EL (cell line): ENCODE measurements at places on chromosomes 7 and 10.

DNA sequence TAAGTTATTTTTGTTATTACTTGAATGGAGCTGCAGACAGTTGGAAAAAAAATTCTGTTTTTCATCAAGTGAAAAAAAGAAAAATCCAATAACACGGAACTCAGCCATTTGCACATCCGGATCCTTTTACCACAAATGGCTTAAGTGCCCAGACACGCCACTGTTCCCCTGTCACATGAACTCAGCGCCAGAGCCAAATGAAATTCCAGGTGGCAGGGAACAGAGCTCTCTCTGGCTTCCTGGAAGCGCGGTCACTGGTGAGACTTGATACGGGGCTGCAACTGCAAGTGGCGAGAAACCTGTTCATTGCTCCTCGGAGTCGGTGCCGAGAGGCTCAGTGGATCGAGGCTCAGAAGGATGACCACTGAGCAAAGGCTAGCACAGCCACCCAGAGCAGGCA, 60.8 kb upstream of the NPTX2 start:
- DNase-seq, result no peak

- no peak for DNase-seq
These were observed 86.3 kb upstream of the FAM171A1 start for GRCh38 chr10:15457382-15457781.

- no peak for DNase-seq
These were observed 264.8 kb downstream of the KIF20B start for GRCh38 chr10:89966211-89966610.

GRCh38 chr7:482521-483083, 37.0 kb downstream of the PDGFA start:
- no peak for DNase-seq

GRCh38 chr7:94352887-94353286, 41.8 kb upstream of the COL1A2 start:
- DNase-seq, result no peak

GRCh38 chr7:105972276-105972675, 9.2 kb downstream of the CDHR3 start:
- peak; percentile 18 for DNase-seq

DNA sequence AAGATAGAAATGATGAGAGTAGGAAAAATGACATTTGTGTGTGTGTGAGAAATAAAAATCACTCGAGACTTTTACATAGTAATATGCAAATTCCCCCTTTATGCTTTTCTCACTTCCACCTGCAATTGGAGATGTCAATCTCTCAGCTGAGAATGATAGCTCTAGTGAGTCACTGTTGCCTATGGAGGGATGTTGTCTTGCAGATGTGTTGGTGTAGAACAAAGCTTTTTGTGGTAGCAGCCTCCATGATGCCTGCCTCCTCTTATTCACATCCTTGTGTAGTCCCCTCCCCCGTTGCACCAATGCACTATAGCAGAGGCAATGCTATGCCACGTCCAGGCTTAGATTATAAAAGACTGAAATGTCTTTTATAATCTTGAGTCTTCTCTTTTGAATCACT, 33.8 kb downstream of the SPAG6 start:
- DNase-seq, result no peak

DNA sequence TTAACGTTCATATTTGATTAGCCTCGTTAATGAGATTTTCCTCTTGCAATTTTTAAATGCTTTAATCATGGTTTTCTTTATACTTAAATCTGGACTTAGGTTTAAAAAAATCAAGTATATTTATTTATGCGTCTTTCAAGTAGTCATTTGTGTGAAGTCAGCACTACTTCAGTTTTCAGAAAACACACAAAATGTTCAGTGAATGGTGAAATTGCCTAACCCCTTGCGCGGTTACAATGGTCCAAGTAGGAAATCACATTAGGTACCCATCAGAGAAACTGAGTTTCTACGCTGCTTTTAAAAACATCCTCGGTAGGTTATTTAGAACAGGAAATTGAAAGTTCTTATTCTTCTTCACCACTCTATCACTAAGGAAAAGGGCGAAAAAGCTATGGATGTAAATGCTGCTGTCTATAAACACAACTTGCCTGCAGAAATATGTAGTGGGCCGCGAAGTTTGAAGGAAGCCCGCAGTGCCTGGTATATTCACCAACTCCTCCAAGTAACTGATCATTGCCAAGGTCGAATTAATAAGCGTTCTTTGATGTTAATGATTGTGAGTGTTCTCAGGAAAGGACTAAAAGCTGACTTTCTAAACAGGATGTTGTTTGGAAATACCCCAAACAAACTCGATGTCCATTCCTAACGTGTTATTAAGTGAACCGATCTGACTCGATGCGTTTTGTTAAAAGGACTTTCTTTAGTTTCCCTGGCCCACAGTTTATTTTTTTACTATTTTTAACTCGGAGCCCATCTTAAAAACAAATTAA, 1.0 kb downstream of the SYPL1 start:
- DNase-seq, result peak; percentile 32

DNA sequence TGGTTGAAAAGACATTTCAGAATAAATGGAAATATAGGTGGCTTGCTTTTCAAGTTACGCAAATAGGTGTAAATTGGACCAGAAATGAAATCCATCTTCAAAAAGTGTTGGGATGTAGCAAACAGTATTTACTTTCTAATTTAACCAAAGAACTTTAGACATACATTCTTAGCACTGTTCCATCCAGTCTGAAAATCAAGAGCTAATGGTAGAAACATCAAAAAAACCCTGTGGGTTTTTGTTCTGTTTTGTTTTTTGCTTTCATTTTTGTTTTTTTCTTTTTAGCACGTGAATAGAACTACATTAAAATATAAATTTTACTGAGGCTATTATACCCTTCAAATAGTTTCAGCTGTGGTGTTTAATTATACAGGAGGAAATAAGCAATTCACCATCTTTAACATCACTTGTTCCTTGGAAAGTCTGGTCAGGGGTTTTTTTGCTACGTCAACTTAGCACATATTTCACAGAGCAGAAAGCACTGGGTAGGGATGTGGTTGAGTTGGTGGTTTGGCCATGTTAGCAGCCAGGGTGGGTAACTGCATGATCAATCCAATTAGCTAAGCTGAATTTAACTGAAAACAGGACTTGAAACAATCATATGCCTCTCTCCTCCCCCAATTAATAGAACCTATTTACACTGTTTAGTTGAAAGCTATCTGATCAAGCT, 275.4 kb upstream of the PFKP start:
- no peak for DNase-seq

- no peak for DNase-seq
These were observed 974.8 kb downstream of the SORCS3 start for GRCh38 chr10:105615715-105616365.

DNA sequence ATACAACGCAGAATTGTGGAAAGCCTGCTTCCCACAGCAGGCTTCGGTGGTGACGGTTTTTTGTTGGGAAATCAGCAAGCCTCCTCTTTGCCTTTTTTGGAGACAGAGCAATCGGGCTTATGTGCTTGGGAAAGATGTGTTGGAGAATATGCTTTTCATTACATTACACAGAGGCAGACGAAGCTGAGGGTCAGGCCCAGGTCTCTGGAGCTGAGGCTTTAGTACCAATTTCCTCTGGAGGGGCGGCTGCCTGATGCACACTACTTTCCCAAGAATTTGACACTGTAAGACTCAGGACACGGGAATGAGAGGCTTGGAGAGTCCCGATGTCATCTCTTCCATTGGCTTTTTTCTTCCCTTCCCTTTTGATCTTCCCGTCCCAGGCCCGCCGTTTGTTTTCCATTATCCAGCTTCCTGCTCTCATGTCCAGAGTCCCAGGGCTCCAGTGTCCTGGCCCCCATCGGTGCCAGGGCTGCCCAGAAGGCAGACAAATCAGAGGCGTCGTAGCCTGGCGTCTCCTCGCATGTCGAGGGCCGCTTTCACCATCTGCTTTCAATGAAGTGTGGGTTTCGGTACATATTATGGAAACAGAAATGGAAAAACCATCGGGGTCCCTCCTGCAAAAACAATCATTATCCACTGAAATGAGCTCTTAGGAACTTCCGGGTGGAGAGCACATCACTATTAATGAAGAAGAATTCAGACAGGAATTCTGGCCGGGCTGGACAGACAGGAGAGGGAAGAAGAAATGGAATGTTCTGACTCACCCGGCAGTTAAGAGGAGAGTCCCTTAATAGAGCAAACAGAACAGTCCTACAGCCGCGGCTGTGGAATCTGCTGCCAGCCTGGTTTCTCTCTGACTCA, 123.0 kb upstream of the JCAD start:
- DNase-seq, result peak; percentile 94

- DNase-seq, result peak; percentile 54
These were observed 11.4 kb upstream of the AKR1D1 start for GRCh38 chr7:138064856-138065357.

DNA sequence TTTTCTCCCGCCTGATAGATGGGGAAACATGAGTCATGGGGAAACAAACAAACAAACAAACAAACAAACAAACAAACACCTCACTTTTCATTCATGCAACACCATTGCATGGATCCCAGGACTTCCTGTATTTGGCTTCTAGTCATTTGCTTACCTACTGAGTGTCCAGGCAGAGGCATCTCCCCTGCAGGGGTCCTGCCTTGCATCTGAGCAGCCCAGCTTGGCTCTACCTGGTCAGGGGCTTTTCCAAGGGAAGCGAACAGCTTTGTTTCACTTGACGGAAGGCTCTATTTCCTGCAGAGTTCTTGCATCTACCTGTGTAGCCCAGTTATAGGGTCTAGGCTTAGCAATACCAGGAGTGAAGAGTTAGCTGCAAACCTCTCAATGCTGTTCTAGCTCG, 374.2 kb downstream of the GATA3 start:
- no peak for DNase-seq

DNA sequence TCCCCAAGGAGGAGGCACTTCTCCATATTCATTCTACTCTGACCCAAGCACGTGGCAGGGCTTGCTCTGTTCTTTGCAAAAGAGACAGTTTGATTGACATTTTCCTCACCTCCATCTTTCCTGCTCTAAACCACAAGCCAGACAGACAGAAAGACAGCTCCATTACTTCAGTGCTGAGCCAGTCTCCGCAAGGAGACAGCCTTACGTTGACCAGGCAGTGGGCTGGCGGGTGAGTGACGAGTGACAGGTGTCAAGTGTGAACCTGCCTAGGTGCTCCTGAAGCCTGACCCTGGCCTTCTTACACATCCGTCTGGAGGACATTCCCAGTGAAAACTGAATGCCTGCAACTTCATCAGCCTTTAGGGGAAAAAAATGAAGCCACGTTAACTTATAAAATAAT, 314.6 kb downstream of the TNS3 start:
- no peak for DNase-seq

GRCh38 chr10:33215154-33215553, 119.3 kb downstream of the NRP1 start:
- DNase-seq, result peak; percentile 50

- DNase-seq, result peak; percentile 79
These were observed at the start of gene FAM20C for GRCh38 chr7:191981-192649. Gene FAM20C (plus strand): TSS chr7:192571. CDS start chr7:193200, 629 bp downstream.

DNA sequence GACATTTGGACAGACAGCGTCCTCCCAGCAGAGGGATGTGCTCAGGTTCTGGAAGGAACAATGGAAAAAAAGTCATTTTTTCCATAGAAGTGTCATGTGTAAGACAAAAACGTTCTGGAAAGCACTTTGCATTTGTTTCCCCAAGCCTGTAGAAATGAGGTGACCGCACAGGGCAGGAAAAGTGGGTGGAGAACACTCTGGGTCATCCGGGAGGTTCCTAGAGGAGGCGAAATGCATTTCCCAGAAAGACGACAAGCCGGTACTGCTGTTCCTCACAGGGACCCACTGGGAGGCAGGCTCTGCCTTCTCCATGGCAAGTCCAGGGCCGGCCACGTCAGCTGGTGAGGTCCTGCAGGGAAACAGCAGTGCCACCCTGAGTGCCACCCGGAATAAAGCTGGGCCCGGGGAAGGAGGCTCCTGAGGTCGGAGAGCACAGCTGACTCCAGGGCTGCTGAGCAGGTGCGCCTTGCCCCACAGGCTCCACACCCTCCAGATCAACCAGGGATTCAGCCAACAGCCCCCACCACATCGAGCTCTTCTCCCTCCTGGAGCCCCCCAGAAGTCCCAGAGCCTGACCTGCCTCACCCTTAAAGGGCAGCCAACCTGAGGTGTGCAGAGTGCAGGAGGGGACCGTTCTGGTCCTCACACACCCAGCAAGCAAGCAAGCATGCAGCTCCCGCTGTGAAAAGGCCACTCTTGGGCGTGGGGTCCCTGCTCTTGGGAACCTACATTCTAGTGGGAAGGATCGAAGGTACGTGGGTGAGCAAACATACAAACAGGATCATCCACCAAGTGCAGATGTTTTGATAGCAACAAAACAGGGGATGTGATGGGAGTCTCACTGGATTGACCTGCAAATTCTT, 28.8 kb upstream of the INPP5A start:
- DNase-seq, result no peak

GRCh38 chr10:122225330-122225729, 45.8 kb upstream of the BTBD16 start:
- no peak for DNase-seq

DNA sequence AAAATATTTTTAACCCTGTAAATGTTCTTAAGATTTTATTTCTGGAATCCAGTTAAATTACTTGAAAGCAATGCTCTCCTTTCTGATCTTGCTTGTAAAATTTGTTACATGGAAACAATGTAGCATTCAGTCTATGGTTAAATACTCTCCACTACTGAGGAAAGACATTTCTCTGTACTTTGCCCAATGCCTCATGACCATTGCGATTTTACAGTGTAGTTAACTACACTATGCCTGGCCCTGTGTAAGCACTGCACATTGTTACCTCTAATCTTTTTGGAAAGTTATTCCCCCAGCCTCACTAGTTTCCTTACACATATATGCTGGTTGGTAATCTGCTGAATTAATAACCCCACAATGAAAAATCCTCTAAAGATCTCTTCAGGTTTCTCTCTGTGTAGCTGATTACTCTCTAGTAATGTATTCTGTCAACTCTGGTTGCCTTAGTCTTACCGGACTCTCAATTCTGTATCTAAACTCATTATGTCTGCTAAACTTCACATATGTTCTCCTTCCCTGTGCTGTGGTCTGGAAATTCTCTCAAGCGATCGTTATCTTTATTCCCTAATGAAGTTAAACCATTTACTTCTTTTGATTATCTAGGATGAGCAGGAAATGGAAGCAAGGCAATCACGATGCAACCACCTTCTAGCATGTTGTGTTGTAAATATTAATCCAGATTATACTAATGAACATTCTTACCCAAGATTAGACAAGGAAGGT, 58.7 kb upstream of the TMEM106B start:
- DNase-seq, result no peak

DNA sequence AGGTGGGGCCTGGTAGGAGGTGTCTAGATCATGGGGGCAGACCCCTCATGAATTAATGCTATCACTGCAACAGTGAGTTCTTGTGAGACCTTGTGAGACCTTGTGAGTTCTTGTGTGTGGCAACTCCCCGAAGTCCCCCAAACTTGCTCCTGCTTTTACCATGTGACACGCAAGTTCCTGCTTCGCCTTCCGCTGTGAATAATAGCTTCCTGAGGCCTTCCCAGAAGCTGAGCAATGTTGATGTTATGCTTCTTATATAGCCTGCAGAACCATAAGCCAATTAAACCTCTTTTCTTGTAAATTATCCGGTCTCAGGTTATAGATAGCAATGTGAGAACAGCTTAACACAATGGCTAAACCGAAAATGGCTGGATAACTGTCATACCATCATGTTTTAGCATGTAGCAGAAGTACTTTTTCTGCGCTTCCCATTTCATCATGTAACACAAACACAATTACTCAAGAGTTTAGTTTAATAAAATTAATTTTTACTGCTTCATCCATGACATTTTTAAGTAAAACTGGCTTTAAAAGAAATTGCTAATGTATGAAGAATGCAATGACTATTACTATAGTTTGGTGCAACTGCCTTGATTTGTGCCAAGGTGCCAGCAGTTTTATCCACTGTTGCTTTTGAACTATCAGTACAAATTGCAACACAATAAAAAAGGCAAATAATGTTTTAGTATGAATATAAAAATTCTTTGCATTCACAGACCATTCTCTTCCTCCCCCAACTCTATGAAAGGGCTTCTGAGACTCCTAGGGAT, 87.7 kb upstream of the TMEM168 start:
- no peak for DNase-seq
